ENCODE measurements at places on chromosomes 7 and 10.
A peak's percentile ranks its signal among the peaks of the same experiment; 100 is the strongest.

- DNase-seq, result no peak
Observed at GRCh38 chr7:152081088-152081487, 55.6 kb downstream of the GALNT11 start.

GRCh38 chr10:96124230-96125141 lies 5.6 kb upstream of the ZNF518A start:
- no peak for DNase-seq

DNA sequence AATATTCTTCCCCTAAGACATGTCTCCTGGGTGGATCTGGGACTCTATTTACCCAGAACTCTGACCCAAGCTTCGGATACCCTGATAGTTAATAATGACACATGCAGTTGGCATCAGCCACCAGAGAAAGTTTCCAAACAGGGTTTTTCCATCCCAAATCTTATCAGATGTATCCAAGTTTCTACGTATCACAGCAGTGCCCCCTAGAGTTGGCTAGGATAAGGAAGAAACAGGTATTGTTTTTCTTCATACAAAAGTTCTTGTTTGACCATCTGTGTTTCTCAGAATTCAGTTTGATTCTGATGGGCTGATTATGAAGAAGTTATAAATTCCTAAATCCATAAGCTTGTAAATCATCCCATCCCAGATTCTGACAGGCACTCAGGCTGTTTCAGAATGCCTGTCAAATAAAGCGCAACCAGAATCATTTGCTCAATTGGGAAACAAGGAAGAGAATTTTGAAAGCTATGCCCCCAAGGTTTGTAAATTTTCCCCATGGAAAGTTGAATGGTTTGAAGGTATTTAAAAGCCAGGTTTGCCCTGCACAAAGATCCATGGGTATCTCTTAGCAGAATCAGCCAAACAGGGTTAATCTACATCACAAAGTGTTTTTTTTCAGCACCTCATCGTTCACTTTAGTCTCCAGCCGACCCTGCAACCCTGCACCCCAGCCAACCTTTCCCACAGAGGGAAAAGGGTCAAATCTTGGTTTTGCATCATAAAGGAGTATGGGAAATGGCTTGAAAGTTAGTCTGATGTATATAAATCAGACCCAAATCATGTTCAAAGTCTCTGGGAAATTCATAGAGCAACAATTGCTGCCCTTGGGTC lies 47.4 kb downstream of the NRAP start:
- no peak for DNase-seq

DNA sequence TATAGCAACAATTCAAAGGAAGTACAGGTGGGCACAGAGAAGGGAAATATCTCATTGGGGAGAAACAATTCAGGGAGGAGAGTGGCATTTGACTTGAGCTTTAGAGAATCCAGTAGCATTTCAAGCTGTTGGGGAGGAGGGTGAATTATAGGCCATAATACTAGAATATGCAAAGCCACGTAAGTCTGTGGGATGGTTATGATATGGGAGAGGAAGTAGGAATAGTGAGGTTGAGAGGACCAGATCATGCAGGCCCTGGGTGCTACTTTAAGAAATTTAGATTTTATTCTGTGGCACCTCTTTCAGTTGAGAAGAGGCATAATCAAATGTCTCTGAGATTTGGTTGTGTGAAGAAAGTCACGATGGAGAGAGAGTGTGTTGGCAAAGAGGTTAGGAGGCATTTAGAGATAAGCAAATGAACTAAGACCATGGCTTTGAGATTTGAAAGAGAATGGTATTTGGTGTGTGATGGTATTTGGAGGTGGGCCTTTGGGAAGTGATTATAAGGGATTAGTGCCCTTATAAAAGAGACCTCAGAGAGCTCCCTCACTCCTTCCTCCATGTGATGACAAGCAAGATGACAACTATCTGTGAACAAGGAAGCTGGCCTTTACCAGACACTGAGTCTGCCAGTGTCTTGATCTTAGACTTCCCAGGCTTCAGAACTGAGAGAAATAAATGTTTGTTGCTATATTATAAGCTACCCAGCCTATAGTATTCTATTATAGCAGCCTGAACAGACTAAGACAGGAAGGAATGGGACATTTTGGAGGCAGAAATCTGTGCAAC lies 15.1 kb downstream of the ADD3 start:
- no peak for DNase-seq

- DNase-seq, result no peak
Observed at GRCh38 chr7:77710861-77711260, 14.6 kb downstream of the RSBN1L start.

GRCh38 chr7:78683566-78683965 lies 769.9 kb downstream of the MAGI2 start:
- DNase-seq, result no peak

DNA sequence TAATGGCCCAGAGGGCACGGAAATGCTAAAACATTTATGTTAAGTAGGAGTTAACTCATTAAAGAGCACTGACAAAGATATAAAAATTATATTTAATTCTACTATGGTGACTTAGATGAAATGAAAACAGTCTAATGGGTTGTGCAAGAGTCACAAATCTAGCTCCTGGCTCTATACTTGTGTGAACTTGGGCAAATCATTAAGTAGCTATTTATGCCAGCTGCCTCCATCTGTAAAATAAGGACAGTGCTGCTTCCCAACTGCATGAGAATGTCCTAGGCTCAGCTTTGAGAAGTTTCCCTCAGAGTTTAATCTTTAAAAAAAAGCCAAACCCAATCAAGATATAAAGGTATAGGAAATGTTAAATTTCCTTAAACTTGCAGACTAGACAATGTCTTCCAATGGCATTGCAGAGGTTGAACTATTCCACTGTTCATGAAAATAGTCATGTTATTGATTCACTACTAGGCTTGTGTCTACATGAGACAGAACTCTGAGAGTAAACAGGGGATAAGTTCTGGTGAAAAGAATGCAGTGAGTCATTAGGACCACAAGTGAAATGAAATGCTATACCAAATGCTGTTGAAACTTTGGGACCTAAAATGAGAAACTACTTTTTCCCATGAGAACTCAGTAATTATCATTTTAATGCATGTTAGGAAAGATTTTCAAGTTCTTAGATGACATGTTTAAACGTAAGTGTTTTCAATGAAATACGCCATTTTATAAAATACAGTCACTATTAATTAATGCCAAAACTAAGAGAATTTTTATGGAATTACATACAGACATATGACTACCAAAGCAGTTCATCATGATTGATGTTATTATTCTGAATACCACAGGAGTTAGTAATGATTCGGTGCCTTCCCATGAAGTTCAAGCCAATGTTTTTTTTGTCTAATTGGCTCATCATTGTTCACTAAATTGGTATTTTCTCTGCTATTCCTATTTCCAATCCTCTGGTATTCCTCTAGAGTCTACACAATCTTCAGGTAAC lies 84.2 kb downstream of the CDK6 start:
- peak; percentile 88 for DNase-seq

All from stromal cell of bone marrow (primary cell).